Colonic mucosa (tissue), 4 donors: ENCODE measurements at places on chromosomes 13 and 19. TPM values are rescaled to one million over a fixed set of nuclear protein-coding genes. Genes with fewer than 3 reads are reported as not detected.

DNA sequence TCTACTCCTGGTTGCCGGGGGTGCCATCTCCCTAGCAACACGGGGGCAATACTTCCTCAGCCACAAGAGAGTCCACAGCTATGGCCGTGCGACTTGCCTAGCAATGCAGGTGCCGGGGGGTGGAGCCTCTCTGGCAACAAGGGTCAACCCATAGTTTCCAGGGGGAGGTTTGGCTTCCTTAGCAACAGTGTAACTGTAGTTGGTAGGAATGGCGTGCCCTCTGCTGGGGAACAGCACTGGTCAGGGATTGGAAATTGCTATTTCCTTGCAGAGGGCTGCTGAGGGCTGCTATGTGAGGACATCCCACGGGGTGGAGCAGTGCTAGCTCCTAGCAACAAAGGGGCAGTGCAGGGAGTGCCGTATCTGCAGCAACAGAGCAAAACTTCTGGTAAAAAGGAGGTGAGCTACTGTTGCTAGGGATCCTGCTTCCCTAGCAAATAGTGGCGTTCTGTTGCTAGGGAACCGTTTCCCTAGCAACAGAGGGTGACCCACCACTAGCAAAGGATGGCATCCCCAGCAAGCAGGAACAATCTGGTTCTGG is 7.0 kb upstream of the TMC4 start:
- DNase-seq: peak; percentile 75

DNA sequence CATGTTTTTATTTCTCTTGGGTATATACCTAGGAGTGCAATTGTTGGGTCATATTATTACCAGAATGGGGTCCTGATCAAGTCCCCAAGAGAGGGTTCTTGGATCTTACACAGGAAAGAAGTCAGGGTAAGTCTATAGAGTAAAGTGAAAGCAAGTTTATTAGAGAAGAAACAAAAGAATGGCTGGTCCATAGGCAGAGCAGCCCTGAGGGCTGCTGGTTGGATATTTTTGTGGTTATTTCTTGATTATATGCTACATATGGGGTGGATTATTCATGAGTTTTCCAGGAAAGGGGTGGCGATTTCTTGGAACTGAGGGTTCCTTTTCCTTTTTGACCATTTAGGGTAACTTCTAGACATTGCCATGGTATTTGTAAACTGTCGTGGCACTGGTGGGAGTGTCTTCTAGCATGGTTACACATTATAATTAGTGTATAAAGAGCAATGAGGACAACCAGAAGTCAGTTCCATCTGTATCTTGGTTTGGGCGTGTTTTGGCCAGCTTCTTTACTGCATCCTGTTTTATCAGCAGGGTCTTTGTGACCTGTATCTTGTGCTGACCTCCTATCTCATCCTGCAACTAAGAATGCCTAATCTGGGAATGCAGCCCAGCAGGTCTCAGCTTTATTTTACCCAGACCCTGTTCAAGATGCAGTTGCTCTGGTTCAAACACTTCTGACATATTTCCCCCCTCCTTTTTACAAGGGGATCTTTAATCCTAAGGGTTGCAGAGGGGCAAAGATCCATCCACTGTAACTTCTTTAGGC is 41.1 kb downstream of the CEACAM1 start:
- no peak for DNase-seq

DNA sequence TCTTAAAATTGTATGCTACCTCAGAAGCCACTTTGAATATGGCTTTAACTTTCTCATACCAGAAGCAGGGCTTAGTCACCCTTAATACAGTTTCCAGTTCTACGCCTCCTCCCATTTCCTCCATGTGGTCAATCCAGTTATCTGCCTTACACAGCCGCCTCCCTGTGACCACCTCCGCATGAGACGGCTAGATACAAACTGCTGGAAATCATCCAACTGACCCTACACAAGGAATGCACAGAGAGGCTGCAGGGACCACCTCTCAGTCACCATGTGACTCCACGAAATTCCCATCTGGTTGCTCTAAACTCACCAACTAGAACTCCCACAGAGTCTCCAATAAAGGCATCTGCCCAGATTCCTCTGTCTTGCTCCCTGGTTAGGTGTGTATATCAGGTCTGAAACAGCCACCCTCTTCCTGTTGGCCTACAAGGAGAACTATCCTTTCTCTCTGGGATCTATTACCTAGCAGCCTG is 6.8 kb downstream of the ZNF564 start:
- DNase-seq: no peak

- no peak for DNase-seq
These were observed 283.2 kb upstream of the ARGLU1 start for GRCh38 chr13:106850973-106851650.

DNA sequence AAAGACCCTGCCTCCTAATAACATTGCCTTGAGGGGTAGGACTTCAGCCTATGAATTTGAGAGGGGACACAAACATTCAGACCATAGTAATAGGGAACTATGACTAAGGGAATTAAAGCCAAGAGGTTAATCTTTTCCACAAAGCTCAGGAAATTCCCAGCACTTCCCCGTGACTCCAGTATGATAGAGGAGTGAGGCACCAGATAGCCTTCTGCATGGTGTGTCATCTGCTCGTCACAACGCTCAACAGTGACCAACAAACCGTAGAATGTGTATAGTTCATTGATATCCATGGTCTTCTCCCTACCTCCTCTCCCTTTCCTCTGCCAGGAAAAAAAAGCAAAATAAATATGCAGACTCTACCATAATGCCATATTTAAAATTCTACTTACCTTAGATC is 64.4 kb downstream of the B3GLCT start:
- DNase-seq: no peak

GRCh38 chr19:16184665-16185122 is 516 bp upstream of the FAM32A start:
- DNase-seq: no peak

DNA sequence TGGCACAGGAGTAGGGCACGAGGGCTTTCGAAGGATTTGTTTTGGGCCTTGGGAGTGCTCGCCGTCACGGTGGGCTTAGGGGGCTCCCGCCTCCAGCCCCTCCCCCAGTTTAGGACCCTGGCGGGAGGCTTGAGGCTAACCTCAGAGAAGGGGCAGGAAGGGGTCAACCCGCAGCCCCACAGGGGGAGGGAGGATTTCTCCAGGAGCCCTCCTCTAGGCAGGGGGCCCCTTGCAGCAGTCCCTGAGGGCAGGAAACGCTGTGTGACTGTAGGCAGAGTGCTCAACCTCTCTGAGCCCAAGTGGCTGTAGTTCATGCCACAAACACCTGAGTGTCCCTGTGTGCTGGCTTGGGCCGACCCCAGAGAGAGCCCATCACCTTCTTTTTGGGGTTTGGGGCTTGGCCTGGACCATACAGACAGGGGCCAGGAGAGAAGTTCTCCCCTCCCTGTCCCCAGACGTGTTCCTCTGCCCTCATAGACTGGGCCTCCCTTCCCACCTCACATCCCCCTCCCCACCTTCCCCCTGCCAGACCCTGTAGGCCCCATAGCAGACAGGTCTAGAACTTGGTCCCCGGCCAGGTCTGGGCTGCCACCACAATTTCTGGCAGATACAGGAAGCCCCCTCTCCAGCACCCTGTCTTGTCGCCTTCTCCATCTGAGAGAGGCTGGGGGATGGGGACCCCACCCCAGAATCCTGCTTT is 8.1 kb downstream of the ISYNA1 start:
- DNase-seq: no peak

DNA sequence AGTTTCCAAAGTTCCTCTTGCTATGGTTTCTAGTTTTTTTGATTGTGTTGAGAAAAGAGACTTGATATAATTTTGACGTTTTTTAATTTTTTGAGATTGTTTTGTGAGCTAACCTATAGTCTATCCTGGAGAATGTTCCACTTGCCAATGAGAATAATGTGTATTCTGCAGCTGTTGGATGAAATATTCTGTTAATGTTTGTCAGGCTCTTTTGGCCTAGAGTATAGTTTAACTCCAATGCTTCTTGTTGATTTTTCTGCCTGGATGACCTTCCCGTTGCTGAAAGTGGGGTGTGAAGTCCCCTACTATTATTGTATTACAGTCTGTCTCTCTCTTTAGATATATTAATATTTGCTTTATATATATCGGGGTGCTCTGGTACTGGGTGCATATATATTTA is 40.0 kb downstream of the RASA3 start:
- DNase-seq: no peak

DNA sequence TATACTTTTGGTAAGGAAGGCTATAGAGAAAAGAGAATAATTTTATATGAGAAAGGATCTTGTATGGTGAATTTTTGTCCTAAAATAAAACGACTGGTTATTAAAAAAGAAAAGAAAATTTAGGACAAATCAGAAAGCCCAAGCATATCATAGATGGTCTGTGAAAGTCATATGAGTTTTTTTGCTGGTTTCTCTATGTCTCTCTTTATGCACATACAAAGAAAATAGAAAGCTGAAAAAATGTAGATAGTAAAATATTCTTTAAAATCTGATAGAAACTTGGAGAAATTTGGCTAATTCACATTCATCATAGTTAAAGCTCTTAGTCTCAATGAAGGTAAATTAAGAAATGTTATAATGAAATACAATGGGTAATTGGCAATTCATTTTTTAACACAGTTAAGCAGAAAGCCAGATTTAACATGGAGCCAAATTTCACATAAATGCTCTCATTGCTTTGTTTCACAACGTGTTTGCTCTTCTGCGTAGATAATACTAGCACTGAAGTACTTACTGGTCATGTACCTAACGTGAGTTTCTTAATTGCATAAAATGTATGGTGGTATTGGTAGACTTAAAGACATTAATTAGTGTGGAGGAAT is 621.5 kb upstream of the ATXN8OS start:
- no peak for DNase-seq

DNA sequence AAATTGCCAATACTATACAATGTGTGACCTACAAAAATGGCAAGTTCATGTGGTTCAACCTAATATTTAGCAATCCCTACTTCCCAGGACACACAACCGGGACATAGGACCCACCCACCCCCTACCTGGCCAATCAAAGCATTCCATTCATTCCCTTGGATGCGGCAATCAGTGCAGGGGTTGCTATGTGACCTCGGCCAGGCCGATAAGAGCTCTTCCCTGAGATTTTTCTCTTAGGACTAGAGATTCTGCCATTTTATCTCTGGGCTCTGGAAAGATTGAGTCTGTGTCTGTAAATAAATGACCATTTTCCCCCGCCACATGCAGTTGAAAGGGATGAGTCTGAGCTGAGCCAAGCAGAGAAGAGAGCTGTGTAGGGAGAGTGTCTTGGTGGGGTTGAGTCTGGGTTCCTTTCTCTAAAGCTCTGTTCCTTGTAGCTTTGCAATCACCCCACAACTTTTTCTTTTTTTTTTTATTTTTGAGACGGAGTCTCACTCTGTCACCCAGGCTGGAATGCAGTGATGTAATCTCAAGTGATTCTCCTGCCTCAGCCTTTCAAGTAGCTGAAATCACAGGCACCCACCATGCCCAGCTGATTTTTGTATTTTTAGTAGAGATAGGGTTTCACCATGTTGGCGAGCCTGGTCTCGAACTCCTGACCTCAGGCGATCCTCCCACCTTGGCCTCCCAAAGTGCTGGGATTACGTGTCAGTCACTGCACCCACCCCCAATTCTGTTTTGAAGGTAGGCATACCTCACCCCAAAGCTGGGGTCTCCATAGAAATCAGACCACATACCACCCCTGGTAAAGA is 7.4 kb downstream of the IFNL1 start:
- DNase-seq: no peak

- DNase-seq: peak; percentile 81
These were observed 958 bp downstream of the JUND start for GRCh38 chr19:18280247-18281081.

DNA sequence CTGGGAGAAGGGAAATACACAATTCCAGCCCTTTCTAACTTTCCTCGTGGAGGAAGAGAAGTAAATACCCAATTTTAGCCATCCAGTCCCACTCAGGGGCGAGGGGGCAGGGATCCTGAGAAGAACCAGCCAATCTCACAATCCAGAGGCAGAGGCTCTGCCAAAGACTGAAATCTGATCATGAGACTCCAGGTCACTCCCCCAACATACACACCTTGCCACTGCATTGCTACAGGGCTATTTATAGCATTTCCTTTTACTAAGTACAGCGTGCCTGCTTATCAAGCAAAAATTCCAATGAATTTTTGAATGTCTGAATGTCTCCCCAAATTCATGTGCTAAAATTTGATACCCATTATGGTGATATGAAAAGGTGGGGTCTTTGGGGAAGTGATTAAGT is 1687.5 kb downstream of the EFNB2 start:
- DNase-seq: no peak

DNA sequence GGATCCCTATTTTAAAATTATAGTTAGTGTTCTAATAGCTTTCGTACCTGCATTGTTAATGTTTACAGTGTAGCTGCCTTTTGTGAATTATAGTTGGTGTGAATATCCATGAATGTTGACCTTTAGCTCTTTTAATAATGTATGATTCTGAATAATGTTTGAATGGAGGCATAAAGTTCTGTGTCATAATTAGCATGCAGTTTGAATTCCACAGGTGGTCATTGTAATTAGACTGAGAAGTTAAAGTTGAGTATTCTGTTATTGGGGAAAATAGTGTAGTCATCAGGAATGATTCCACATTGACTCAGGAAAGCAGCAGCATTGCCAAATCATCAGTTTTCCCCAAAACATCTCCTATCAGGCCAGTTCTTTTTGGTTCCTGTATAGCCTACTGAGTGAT is 12.1 kb downstream of the GPR18 start:
- DNase-seq: no peak

GRCh38 chr13:75813323-75813722 is 177.2 kb downstream of the LMO7 start:
- no peak for DNase-seq

DNA sequence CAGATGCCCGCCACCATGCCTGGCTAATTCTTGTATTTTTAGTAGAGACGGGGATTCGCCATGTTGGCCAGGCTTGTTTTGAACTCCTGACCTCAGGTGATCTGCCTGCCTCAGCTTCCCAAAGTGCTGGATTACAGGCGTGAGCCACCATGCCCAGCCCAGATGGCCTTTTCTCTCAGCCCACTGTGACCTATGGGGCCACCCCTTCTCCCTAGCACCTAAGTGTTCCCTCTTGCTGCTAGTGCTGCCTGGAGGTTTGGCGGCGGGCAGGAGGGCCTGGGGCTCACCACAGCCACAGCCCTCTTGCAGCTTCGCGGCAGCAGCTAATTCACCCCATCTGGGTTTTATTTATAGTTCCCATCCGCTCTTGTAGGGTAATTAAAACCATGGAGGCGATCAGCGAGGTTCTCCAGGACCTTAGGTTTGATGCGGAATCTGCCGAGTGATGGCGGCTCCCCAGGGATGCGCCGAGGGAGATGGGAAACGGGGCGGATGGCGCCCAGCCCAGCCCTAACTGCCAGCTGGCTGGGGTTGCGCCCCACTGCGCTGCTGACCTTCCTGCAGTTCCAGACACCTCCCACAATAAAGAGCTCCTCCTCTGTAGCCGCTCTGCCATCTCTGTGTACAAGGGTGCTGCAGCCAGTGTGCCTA is 3.3 kb downstream of the REX1BD start:
- DNase-seq: no peak

GZMM gene
- 0.61 TPM for total RNA-seq

SUGP1 gene
- 33.2 TPM for total RNA-seq

GJB6 gene
- not detected for total RNA-seq

PRPF31 gene
- 65.6 TPM for total RNA-seq

FGF21 gene
- not detected for total RNA-seq

ADGRE3 gene
- total RNA-seq: not detected

ZNF571 gene
- 3.8 TPM for total RNA-seq

PTPRS gene
- 15.6 TPM for total RNA-seq

KLK15 gene
- total RNA-seq: 3.6 TPM
